ENCODE measurements at places on chromosomes 1 and 21.
A peak's percentile ranks its signal among the peaks of the same experiment; 100 is the strongest.

DNA sequence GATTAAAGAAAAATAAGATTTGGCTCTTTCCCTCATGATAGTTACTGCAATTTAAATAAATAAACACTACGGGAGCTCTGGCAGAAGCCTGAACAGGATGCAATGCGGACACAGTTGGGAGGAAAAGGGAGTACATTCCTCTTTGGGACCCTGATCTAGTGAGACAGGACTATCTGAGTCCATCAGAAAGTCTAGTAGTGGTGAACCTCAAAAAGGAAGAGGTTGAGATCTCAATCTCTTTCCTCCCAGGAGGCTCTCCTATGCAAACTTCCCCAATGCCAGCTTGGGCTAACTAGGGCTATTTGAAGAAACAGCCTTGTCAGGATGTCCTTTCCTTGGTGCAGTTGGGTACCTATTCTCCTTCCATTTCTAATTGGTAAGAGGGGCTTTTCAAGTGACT is 4.9 kb upstream of the ABCD3 start:
- no peak for DNase-seq

DNA sequence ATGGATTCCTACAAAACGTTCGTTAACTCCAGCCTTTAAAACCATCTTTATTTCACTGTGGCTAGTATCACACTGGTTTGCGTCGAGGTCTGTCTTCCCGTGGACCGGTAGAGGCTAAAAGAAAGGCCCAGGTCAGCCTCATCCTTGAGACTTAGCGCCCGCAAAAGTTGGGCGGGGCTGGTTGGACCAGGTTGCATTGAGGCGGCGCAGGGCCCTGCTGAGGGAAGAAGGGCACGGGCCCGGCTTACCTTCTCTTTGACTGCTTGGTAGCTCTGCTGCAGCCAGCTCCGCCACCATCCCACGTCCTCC is 455 bp downstream of the BSDC1 start:
- no peak for DNase-seq

DNA sequence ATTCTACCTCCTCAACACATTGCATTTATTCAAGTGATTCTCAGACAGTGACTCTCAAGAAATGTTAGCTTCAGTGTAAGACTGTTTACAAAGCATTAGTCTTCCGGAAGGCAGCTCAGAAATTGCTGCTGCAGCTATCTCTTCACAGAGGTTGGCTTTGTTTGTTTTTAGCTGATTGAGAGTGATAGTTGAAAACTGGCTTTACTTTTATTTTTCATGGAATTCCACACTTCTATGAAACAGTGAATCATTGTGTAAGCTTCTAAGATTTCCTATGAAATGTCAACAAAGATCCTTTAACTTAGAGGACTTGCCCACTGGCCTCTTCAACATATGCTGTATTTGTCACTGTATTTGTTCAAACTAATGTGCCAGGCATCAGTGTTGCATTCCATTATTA is 121.3 kb downstream of the TNNI3K start:
- DNase-seq = no peak

DNA sequence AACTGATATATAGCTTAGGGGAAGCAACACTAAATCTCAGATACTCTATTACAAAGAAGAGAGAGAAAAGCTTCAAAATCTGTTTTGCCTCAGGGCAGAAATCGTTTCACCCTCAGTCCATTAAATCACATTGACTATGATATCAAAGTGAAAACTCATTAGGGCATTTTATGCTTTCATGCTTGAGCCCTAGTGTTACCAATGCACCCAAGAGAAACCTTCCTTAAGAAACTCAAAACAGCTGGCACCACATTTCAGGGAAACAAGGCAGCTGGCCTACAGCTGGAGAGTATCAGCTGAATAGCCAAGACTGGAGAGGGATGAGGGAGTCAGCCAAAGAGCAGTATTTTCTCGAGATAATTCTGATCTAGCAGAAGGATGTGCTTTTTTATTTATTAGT is 14.9 kb downstream of the COLGALT2 start:
- DNase-seq = no peak

GRCh38 chr1:160665330-160666078 is 18.7 kb upstream of the SLAMF1 start:
- no peak for DNase-seq

GRCh38 chr1:155077346-155077745 is 1.3 kb upstream of the EFNA3 start:
- DNase-seq = no peak

DNA sequence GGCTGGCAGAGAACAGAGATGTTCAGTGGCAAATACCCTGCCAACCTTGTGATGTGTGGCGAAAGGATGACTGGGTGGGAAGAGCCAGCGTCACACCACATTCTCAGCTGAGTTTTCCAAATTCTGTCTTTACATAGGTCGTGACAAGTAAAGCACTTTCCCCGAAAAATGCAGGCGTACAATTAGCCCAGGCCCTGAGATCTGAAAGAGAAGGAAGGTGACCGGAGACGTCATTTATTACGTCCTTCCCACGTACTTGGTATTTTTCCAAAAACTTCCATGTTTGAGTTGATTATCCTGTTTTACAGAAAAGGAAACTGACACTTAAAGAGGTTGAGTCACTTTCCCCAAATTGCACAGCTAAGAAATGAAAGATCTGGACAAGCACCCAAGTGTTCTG is 413.3 kb downstream of the PRDM2 start:
- no peak for DNase-seq

GRCh38 chr1:14968251-14968851 is 185.2 kb upstream of the TMEM51 start:
- peak; percentile 83 for DNase-seq

DNA sequence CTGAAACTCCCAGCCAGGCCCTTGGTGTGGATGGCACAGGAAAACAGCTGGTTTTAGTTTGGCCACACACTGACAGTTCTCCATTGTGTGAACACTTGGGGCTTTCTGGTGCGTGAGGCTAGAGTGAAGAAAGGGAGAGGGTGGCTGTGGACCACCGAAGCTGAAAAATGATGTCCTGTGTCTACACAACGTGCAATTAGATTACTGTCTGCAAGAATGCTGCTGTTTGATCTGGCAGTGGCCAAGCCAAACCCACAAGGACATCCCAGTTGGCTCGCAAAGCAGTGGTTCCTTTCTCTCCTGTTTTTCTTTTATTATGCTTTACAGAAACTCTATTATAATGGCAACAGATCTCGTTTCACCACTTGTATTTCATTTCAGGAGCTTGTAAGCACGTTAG is 58.9 kb downstream of the ERG start:
- no peak for DNase-seq

DNA sequence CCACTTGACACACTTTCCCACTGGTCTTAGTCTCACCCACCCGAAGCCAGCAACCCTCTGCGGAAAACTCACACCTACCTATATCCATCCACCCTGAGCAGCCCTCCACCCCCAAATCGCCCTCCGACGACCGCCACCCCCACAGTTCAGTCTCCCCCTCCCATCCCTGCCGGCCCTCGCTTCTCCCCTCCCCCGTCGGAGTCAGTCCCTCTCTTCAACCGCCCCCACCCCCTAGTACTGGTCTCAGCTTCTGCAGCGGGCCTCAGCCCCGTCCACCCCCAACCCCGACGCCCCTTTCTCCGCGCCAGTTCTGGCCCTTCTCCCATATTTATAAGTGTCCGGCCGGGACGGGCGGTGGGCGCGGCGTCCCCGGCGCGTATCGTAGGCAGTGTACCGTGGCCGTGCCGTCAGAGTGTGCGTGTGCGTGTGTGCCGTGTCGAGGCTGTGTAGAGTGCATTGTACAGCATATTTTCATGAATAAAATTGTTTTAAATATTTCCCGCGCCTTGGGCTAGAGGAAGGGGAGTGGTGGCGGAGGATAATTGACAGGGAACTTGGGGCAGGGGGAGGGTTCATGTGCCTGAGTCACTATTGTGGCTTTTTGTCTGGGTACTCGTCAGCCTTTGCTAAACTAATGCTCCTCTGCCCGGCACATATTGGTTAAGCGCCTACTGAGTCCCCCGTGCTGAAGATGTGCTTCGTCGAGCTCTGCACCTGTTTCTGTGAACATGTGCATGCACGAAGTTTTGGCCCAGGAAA is 22.0 kb downstream of the FOXO6 start:
- DNase-seq = no peak

Measured in HFF-Myc (cell line).